C1 segment of cervical spinal cord (tissue), 14 donors: ENCODE measurements at places on chromosomes 3 and 15.

DNA sequence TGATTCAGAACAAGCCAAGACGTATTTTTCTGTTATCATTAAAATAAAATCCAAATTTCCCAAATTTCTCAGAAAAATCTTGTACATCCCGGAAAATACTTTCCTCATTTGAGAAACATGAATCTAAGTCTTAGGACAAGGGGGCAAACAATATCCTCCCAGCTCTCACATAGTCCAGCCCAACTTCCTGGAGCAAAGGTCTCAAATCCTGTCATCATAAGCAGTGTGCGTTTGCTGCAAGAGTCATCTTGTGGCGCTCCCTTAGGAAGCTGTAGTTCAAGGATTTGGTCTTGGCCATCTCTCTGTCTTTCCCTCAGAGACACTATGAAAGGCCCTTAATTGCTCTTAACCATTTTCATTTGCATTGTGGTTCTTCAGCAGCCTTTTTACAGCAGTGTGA lies 57.5 kb upstream of the GSK3B start:
- no peak for DNase-seq

DNA sequence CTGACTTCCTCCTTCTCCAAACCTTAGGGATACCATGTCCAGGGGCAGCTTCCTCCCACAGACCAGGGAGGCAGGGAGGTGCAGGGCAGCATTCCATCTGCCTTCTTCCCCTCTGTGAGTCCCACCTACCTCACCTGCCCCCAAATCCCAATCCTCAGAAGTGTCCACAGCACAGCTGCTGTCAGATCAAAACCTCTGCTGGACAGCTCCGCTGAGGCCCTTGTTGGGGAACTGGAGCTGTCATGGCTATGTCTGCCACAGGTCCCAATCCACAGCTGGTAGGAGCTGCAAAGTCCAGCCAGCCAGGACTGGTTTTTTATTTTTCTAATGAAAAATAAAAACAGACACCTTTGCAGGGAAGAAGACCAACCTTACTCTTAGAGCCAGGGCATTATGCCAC lies 40.7 kb upstream of the TBC1D21 start:
- DNase-seq = no peak

GRCh38 chr15:77993374-77993911 lies 84.1 kb downstream of the TBC1D2B start:
- no peak for DNase-seq

DNA sequence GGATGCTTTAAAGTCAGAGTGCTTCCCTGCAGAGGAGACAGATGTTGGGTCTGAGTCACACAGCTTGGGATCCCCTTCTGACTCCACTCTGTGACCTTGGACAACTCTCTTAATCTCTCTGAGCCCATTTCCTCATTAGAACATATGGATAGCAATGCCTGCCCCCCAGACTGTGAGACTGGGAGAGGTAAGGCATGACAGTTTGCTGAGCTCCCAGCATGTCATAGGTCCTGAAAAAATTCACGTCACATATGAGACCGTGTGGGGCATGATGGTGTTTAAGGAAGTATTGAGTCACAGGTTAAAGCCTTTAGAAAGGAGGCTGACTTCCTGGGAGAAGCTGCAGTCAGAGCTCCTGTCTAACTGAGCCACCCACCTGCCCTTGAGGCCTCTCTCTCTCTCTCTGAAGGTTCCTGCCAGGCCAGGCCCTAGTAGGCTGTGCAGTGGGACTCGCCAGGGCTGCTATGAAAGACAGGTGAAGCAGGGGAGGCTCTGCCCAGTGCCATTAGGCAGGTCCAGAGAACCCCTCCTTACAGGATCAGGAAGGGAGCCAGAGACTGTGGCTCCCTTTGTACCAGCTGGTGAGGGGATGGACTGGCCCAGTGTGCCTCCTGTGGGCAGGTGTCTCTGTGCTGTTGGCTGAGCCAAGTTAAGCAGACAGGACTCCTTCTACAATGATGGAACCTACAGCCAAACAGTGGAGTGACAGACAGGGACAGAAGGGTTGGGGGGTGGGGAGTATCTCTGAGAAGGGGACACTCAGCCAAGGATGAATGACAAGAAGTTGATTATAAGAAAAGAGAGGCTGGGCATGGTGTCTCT lies 19.5 kb upstream of the DOCK3 start:
- no peak for DNase-seq

DNA sequence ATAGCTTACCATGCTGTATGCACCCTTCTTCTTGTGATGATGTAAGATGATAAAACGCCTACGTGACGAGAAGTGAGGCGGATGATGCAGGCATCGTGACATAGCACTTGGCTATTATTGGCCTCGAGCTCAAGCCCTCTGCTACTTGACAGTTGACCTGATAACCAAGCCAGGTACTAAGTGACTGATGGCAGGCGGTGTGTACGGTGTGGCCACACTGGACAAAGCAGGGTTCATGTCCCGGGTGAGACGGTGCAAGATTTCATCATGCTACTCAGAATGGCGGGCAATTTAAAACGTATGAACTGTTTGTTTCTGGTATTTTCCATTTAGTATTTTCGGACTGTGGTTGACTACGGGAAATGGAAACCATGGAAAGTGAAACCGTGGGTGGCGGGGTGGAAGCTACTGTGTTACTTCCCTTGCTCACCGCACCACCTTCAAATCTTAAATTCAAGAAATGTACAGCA lies 57.7 kb downstream of the SLC12A8 start:
- DNase-seq = no peak

GRCh38 chr15:41926185-41927056 lies 32.6 kb upstream of the SPTBN5 start:
- no peak for DNase-seq
